Left renal cortex interstitium (tissue), 4 donors: ENCODE measurements at places on chromosomes 2 and 18.

DNA sequence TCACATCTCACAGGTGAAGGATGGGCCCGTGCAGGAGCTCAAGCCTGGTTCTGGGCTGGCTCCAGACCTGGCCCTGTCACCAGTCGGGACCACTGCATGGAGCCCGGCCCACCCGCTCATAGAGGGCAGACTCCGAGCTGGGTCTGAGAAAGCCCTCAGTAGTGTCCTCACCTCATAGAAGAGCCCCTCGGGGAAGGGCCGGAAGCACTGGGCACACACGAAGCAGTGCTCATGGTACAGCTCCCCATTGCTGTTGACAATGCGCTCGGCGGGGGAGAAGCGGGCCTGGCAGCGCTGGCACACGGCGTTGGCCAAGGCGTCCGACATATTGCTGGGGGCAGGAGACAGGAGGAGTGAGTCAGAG lies 11.3 kb downstream of the GPR17 start:
- DNase-seq: no peak

DNA sequence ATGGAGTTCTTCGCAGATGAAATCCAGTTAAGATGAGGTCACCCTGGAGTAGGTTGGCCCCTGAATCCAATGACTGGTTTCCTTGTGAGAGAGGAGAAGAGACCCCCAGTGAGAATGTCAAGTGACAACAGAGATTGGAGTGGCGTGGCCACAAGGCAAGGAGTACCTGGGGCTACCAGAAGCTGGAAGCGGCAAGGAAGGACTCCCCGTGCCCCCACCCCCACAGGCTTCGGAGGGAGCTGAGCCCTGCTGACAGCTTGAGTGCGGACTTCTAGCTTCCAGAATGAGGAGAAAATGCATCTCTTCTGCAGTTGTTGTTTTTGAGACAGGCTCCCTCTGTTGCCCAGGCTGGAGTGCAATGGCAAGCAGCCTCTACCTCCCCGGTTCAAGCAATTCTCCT lies 78.0 kb upstream of the HPCAL1 start:
- DNase-seq: no peak

GRCh38 chr2:70948337-70949003 lies 12.8 kb downstream of the ATP6V1B1 start:
- DNase-seq: no peak

GRCh38 chr2:224524657-224525056 lies 60.5 kb downstream of the CUL3 start:
- no peak for DNase-seq

GRCh38 chr2:20618468-20618885 lies 32.4 kb downstream of the HS1BP3 start:
- no peak for DNase-seq

GRCh38 chr2:239005586-239005985 lies 157.7 kb downstream of the TWIST2 start:
- no peak for DNase-seq

GRCh38 chr18:60069145-60069544 lies 169.3 kb downstream of the PMAIP1 start:
- no peak for DNase-seq

DNA sequence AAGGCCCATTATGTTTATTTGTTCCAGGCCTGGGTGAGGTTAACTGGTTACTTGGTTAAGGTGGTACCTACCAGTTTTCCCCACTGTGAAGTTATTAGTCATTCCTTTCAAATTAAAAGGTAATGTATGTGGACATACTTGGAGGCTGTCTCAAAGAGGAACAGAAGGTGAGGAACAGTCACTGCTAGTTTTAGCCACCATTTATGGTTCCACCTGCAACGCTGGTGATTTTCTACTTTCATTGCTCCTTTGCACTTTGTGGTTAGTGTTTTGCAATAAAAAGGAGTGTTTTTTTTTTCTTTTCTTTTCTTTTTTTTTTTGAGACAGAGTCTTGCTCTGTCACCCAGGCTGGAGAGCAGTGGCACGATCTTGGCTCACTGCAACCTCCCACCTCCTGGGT lies 6.1 kb upstream of the ST6GAL2 start:
- no peak for DNase-seq

- peak; percentile 39 for DNase-seq
Observed at GRCh38 chr2:135916207-135916606, 40.0 kb upstream of the MCM6 start.

DNA sequence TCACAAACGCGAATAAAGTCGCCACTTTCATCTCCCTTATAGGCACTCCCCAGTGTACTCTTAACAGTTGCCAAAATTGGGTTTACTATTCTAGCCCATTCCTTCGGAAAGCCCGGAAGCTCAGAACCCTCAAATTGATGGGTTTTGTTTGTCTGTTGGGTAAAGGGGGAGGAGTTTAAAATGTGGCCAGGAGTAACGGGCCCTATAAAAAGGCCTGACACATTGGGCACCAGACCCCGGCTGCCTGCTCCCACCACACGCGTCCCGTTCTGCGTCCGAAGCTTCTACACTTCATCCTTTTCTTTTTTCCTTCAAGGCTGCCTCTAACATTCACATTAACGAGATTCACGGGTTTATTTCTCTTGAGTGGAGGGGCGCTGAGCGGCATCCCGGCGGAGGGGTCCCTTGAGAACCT lies 837 bp downstream of the NHEJ1 start:
- no peak for DNase-seq

DNA sequence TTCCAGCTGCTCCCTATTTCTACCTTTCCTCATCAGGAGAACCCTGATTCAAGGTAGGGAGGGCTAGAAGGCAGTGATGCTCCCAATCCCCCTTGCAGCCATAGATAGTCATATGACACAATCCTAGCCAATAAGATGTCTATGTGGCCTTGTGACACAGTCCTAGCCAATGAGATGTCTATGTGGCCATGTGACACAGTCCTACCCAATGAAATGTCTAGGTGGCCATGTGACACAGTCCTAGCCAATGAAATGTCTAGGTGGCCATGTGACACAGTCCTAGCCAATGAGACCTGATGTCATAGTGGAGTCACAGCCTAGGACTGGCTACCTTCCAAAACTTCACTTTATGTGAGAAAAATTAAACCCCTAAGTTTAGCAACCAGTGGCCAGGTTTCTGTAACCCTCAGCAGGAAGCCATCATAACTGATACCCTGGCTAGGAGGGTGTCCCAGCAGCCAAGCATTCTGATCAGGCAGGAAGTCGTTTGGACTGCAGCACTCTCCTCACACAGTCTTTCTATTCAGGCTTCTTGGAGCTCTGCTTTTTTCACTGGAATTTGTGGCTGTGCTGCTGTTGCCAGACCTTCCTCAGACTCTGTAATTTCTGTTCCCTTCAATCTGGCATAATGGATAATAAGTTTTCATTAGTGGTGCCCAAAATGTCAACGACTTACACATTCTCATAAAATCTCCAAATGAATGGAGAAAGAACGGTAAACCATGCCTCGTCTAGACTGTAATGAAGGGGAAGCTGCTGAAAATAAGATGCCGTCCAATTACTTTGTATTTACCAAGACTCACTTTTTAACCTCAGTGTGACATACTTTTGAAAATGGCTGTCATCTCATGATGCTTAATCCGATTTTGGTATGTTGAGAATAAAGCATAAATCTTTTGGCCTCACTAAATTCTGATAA lies 165.0 kb upstream of the NCKAP5 start:
- no peak for DNase-seq

- no peak for DNase-seq
Observed at GRCh38 chr2:109266496-109266895, 137.5 kb downstream of the SH3RF3 start.

DNA sequence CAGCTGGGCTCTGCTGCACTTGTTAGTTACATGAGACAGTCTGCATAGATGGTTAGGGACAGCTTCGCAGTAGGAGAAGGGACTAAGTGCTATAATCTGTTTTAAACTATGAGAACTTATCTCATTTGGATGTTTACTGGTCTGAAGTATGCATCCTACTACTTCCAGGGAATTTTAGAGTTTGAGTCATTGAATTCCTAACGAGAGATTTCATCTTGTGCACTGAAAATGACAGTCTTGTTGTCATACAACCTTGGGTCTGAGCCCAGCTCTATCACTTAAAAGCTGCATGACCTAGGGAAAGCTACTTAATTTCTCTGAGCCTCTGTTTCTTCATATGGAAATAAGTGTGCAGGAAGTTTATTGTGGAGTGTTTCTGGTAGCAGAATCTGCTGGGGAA lies 78.4 kb downstream of the TRIM43 start:
- DNase-seq: no peak

- no peak for DNase-seq
Observed at GRCh38 chr2:64586883-64587481, 62.9 kb downstream of the AFTPH start.

DNA sequence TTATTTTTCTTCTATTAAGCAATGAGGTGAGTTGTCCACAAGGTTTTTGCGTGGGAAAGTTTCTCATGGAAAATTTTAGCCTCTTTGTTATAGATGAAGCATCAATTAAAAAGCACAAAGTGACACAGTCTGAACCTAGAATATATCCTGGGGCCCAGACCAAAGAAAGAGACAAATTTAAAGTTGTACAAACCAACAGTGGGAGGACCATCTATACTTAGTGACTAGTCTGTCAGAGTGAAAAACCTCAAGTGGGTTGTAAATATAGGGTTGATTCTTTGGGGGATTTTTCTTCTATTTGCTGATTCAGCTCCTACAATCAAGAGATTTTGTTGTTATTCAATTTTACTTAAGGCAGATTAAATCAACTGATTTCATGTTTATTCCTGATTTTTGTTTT lies 256.2 kb downstream of the SATB2 start:
- DNase-seq: no peak

- DNase-seq: no peak
Observed at GRCh38 chr2:42342061-42342794, 18.8 kb downstream of the COX7A2L start.

DNA sequence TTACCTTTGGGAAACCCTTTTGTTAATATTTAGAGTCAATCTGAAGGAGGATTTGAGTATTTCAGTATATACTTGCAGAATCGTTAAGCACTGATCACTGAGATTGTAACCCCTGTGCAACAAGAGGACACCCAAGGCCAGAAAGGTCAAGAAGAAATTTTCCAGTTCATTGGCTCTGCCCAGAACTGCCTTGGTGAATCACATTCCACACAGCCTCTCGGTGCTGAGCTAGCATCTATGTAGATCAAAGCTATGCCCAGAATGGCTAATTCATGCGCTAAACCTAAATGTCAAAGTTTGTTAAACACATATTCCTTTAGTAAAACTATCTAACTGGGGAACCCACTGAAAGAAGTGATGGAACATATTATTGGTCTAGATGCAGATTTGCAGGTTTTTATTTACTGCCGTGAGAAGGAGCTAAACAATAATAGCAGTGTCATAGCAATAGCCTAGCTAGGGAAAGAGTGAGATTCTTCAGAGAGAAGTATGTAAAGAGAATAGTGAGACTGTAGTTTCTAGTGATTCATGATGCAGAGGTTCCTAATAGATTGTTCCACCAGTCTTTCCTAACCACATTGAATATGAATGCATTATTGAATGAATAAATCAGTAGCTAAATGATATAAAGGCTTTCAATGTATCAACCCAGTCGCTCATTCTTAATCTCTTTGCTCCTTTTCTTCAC lies 423.2 kb upstream of the CRIM1 start:
- DNase-seq: no peak

DNA sequence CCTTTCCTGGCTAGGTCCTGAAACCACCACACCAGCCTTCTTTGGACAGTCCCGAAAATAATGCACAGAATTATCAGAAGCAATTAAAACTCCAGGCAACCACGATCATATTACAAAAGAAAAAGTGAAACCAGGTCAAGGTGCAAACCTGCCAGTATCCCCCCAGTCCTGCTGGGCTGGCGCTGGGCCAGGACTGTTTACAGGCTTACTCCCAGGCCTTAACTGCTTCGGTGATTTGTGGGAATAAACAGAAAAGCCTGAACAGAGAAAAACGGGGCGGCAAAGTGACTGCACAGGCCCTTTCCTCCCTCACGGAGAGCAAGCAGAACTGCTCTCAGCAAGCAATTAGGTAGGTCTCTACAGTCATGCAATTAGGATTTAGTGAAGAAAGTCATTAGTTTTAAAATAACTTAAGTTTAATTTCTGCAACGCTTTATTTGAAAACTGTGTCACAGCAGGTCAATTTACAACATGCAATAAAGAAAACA lies 1.3 kb downstream of the HDAC4 start:
- no peak for DNase-seq

DNA sequence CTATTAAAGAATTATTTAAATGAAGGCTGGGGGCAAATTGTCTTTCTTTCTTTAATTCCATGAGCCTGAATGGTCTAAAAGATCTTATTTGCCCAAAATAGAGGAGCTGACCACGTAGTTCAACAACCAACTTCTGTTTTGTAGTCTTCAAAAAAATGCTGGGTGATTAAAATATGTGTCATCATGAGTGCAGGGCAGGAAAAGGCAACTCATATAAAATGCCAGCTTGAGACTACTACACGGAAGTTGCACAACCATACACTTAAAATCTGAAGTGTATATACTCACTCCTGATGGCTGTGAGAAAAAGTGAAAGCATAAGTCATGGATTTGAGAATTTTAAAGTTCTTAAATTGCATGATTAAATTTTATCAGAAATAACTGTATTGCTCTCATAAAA lies 210.9 kb downstream of the DYM start:
- no peak for DNase-seq

DNA sequence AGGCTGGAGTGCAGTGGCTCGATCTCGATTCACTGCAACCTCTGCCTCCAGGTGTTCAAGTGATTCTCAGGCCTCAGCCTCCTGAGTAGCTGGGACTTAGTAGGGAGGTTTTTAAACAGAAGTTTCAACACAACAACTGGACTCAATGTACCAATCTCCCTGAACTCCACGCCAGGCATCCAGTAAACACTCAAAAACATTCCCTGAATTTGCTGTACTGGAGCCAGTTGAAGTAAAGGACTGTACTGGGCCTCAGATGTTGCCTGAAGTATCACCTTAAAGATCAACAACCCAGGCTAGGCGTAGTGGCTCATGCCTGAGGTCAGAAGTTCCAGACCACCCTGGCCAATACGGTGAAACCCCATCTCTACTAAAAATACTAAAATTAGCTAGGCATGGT lies 22.4 kb downstream of the RAB1A start:
- no peak for DNase-seq

- no peak for DNase-seq
Observed at GRCh38 chr18:9869715-9870430, 15.9 kb upstream of the TXNDC2 start.

GRCh38 chr2:42128721-42129486 lies 40.2 kb upstream of the EML4 start:
- no peak for DNase-seq

DNA sequence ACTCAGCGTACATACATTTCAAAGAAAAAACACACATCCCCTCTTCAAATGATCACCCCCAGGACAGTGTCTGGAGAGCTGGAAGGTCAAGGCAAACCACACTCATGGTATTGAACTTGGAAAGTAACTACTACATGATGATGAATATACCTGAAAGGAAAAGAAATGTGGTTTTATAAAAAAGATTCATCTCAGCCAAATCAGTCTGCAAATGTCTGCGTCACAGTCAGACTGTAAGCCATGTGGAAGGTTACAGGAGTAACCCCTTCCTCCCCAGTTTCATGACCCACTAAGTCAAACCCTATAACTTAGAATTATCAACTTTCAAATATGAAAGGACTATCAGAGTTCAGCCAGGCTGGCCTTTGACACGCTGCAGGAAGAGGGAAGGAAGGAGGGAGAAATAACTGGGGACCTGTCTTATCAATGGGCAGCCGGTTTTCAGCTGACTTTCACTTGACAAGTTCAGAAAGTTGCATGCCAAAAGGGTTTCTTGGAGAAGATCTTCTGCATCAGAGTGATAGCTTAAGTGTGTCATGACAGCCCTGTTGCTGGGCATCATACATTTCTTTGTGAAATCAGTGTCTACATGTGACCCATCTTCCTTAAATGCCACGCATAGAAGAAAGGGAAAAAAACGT lies 7.0 kb upstream of the BMP10 start:
- DNase-seq: no peak
